ENCODE measurements at places on chromosomes 13 and 19.
A peak's percentile ranks its signal among the peaks of the same experiment; 100 is the strongest.

DNA sequence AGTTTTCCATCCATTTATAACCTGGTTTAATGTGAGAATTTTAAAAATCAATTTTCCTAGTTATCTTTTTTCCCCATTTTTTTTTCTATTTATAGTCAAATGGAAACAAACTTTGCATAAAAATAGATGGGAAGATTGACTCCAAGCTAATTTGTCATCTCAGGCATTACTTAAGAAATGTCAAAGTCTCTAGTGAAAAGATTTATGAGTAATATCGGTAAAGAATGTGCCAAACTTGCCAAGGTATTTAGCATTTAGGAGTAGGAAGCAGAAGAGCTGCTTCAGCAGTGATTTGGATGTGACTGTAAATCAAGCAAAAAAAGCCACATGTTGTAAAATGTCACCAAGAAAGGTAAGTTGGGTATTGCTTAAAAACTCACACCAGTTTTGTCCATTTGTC is 108.6 kb downstream of the LACC1 start:
- DNase-seq: no peak

- DNase-seq: no peak
These were observed 94.8 kb downstream of the TEX29 start for GRCh38 chr13:111415246-111415645.

GRCh38 chr13:113155201-113155600 is 3.2 kb upstream of the PROZ start:
- DNase-seq: no peak

- DNase-seq: no peak
These were observed 82.8 kb upstream of the ARGLU1 start for GRCh38 chr13:106650690-106651205.

- no peak for DNase-seq
These were observed 13.6 kb upstream of the PEPD start for GRCh38 chr19:33535226-33535625.

DNA sequence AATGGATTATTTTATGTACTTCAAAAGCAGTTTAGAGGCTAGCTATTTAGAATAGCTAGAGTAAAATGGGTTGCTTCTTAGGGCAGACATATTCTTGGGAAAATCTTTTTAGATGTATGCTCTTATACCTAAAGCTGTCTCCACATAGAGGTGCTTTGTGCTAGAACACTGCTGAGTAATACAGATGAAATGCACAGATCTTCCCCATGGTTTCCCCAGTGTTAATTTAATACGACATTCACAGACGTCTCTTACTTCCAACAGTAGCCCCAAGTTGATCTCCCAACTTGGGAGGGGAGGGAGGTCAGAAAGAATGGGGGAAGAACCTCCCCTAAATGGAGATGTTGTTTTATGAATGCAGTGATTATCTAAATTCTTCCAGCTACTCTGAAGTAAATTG is 16.9 kb downstream of the NALCN start:
- DNase-seq: no peak

DNA sequence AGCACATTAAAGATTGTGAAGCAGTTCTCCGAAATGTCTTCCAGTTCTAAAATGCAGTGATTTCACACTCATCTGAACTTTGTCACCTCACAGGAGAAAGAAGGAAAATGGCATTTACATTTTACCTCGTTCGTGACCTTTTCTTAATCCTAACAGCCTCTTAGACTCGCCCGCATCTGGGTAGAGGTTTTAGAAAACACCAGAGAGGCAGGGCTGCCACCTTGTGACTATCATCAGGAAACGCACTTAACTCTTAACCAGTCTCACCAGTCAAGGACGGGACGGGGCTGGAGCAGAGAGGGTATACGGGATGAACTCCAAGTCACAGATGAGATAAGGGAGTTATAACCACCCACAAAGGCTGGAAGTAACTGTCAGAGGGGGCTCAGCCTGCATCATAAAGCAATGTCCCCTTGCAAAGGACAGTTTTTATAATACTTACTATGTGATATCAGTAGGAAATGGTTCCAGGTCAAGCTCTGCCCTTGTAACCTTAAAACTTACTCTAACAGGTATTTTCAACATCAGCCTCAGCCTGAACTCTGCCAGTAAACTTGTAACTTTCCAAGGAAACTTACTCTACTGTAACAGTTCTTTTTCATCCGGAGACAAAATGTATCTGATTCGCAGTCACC is 8.6 kb upstream of the CEACAM6 start:
- DNase-seq: peak; percentile 39

GRCh38 chr13:30376426-30377311 is 45.6 kb upstream of the UBE2L5 start:
- DNase-seq: peak; percentile 43

DNA sequence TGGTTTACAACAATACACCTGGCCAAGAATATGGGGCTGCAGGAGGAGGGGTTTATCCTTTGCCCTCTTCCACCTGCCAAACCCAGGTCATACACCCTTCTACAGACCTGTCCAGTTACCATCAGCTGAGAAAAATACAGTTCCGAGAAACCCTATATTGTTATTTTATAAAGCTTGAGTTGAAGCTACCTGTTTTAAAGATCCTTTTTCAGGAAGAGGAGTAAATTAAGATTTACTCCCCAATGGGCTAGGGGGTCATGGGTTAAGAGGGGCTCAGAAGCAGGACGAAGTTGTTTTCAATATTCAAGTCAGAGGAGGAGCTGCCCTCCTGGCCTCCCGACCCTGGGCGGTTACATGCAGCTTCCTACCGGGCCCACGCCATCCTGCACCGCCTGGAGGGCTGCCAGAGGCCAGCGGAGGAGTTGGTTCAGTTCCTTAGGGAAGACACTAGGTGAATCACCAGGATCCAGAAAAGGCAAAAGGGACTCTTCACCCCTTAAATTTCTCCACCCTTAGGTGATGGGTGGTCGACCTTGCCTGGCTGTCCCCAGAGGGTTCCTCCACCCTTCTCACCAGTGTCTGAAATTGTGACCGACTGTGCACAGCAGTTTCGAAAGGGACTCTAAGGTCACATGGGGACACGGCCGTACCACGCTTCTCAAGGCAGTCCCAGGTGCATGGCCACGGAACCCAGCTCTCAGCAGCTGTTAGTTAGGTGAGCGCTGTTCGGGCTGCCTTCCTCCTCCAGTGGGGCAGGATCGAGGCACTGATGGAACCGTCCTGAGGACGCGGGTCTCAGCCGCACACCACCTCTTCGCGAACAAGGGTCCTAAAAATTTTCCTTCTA is 1.2 kb downstream of the GJB2 start:
- no peak for DNase-seq

- DNase-seq: peak; percentile 84
These were observed at the start of gene FXYD5 for GRCh38 chr19:35154525-35155406. FXYD5 (plus strand) TSS chr19:35154735; CDS start chr19:35155551, 816 bp downstream.

DNA sequence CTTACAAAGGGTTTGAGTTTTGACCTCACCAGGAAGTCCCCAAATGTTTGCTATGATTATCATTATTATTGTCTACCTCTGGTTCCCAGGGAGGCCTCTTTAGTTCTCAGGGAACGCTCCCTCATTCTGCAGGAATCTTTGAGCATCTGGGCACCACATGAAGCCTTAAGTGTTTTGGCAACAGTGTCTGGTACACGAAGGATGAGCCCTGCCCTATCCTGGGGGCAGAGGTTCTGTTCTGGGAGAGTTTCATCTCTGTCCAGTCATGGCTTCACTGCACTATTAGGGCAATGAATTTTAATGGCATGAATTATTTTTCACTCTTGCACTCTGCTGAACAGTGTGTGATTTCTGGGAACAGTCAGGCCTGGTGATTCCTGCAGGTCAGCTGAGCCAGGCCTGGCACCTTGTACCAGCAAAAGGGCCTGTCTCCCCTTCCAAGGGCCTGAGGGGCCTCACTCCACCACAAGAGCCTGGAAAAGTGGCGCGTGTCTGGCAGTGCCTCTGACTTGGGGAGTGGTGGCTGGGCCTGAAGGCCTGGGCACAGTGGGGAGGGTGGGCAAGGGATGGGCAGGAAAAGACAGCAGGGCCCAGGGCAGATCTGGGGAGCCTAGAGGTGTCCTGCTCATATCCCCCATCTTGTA is 4.6 kb downstream of the FAM187B start:
- no peak for DNase-seq

GRCh38 chr13:50125304-50125553 is 110.0 kb downstream of the KCNRG start:
- no peak for DNase-seq

DNA sequence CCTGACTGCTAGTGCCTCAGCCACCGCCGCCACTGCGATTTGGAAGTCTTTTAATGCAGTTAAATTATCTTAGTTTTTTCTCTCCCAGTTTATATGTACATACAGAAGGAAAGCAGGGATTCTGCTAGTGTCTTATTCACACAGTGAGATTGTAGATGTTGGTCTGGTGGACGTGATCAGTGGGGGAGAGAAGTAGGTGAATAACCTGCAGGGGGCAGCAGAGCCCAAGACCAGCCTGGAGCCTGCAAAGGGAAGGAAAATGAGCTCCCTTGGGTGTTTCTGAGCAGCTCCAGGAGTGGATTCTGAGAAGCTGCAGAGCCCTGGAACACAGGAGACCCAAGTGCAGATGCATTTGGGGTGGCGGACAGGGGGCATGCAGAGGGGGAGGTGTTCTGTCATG is 26.3 kb downstream of the ZNF844 start:
- peak; percentile 45 for DNase-seq

- no peak for DNase-seq
These were observed 249.0 kb downstream of the DLEU7 start for GRCh38 chr13:50594276-50595051.

- no peak for DNase-seq
These were observed 4.5 kb upstream of the ELOF1 start for GRCh38 chr19:11563532-11563931.

DNA sequence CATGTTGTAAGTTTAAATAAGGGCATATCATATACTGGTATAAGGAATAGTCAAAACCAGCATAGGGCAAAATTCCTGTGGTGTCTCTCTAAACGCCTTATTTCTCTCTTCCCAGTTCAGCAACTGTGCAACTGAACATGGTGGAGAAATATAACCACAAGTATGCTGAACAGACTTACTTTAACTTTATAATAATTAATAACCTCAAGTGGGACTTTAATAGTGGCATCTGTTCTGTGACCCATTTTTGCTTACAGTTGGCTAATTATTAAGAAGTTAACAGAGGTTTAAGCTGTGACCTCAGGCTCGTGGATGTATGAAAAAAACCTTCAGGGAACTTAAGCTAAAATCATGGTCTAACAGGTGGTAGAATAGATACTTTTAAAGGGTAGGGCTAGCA is 54.3 kb downstream of the MICU2 start:
- no peak for DNase-seq

DNA sequence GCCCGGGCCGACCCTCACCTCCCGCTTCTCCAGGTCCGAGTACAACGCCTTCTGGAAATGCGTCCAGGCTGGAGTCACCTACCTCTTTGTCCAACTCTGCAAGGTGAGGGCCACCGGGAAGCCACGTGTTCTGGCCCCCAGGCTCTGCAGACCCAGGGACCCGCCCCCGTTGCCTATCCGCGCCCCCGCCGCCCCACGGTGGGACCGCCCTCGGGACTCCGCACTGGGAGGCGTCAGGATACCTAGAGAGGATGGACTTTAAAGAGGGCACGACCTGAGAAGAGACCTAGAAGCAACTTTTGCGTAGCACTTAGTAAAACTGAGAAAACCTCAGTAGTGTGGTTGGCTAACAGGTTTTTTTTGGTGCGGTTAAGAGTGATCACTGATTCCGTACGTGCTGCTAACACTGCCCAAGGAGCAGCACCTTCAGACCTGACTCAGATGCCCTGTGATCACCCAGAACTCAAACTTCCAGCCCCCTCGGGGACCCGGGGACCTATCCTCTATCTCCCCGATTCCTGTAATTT is 492 bp downstream of the TMEM147 start:
- DNase-seq: peak; percentile 59

GRCh38 chr13:29888306-29888705 is 37.9 kb upstream of the UBL3 start:
- no peak for DNase-seq

- DNase-seq: no peak
These were observed 21.6 kb upstream of the C1QTNF9 start for GRCh38 chr13:24287748-24288287.

DNA sequence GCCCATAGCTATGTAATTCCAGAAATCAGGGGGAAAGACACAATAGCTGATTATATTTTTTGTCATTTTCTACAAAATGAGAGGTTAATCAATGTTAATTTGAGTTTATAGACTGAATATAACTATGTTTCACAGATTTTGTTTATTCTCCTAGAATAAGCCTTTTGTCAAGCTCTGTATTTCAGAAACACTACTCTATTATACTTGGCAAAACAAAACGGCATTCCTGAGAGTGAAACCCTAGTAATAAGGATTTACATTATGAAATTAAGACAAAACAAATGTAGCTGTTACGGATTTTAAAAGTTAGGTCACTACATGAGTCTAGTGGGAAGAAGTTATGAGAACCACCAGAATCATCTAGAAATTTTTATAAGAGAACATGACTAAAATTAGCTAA is 334.2 kb downstream of the KLF12 start:
- DNase-seq: no peak

- DNase-seq: no peak
These were observed 18.2 kb upstream of the IGFL1 start for GRCh38 chr19:46211201-46211881.

- no peak for DNase-seq
These were observed 36.9 kb downstream of the DHRS12 start for GRCh38 chr13:51767100-51767499.

GRCh38 chr19:41691268-41691970 is 3.3 kb upstream of the CEACAM7 start:
- no peak for DNase-seq

DNA sequence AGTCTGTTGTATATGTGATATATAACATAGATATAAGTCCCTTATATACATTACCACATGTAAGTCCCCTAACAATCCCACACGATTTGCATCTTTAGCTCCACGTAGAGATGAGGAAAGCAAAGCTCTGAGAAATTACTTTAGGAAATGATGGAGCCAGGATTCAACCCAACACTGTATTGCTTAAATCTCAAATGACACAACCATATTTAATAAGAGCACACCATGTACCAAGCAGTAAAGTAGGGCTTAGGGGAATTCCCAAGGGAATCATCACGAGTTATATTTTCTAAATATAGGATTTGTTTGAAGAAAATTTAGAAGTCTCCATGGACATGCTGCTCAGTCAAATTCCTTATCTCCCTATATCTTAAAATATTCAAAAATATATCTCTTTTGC is 61.3 kb upstream of the POMP start:
- DNase-seq: no peak

GRCh38 chr13:38718374-38718773 is 31.5 kb downstream of the FREM2 start:
- DNase-seq: no peak

DNA sequence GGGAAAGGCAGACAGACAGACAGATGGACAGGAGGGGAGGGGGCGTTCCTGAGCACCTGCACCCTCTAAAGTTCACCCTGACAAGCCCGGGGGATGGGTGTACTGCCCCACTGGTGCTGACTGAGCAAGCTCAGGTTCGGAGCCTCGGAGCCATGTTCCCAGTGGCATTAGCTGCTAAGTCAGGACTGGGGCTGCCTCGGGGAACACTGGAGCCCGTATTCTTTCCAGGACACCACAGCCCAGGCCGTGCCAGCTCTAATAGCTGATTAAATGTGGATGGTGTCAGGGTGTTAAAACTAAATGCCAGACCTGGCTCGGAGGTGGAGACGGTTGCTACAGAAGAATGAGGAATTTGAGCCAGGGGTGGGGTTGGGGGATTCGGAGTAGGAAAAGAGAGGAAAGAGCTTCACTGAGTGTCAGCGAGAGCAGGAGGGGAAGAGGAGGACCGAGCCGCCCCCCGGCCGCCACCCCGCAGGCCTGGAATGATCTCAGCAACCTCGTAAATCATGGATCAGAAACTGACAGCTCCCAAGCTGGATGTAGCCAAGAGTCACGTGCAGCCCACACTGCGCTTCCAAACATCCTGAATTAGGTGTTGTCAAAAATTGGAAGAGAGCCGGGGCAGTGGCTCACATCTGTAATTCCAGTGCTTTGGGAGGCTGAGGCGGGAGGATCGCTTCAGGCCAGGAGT is 10.4 kb downstream of the MAP2K2 start:
- DNase-seq: no peak

- no peak for DNase-seq
These were observed 55.1 kb downstream of the CDADC1 start for GRCh38 chr13:49302817-49303216.
